ENCODE measurements at places on chromosomes 1 and 21.

DNA sequence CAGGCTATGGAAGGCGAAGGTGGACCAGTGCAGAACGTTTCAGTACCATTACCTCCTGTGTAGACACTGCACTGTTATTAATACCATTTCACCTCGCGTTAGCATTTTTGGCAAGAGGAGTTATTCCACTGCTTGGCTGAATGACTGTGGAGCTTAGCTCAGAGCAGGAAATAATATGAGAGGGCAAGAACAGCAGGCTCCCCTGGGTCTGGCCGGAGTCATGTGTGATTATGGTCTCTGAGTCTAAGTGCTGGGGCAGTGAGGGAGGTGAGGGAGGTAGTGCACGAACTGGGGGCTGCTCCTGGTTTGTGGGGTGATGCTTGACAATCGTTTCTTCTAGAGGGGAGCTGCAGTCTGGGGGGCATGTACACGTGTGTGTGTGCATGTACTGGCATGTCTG is 82.9 kb downstream of the MDM4 start:
- DNase-seq = no peak

- no peak for DNase-seq
Observed at GRCh38 chr1:240055936-240056335, 35.7 kb upstream of the FMN2 start.

- no peak for DNase-seq
Observed at GRCh38 chr1:215597961-215598360, 30.9 kb downstream of the KCTD3 start.

DNA sequence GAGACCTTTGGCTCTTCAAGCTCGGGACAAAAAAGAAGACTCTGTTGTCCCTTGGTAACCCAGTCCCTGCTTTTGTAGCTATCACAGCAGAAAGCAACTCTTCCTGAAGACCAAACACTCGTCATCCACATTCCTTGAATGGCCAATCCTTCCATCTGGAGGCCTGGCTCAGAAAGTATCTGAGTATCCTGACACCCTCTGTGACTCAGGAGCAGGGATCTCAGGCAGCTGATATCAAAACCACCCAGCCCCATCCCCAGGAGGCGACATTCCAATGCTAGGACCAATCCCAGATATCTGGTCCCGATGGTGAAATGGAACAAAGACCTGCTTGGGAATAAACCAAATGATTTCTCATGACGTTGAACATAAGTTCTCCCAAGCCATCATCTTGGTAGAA is 112.5 kb downstream of the TAS1R2 start:
- no peak for DNase-seq

DNA sequence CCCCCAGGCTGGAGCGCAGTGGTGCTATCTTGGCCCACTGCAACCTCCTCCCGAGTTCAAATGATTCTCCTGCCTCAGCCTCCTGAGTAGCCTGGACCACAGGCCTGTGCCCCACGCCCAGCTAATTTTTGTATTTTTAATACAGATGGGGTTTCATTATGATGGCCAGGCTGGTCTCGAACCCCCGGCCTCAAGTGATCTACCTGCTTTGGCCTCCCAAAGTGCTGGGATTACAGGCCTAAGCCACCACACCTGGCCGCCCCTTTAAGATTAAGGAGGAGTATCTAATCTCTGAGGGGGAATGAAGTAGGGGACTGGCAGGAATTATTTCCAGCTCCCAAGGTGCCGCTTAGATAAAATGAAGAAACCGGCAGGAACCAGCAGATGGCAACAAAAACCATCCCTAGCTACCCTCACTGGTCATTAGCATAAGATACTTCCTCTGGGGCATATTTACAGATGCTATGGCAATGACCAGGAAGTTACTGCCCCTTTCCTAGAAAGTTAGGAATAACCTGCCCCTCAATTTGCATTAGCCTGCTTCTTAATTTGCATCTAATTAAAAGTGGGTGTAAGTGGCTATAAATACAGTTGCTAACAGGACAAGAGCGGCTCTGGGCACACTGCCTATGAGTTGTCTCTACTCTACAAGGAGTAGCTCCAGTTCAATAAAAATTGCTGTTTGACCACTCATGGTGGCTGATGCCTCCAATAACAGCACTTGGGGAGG is 7.1 kb upstream of the NSUN4 start:
- no peak for DNase-seq

DNA sequence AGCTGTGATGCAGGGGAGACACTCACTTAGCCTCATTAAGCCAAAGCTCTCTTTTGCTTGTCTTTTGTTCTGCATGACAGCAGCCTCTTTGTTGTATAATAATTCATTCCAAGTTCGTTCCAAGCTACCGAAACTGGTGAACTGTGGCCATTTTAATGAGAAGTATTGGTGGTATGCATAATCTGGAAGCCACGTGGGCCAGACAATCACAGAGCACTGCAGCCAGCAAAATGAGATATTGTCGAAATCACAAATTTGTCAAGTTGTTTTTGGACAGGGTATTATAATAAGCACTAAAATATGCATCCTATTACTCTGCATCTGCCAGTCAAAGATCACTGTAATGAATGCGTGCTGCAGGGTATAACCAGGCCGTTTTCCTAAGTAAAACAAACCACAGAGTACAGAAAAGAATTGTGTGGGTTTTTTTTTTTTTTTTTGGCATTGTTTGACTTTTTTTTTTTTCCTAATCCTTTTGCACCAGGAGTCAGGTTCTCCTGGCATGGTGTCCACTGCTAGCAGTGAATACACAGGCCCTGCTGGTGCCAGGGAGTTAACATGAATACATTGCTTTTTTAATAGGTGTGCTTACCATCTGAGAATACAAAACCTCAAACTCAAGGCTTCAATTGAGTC is 423.9 kb downstream of the PTBP2 start:
- DNase-seq = no peak

Measured in activated naive CD4-positive, alpha-beta T cell treated with anti-CD3 and anti-CD28 coated beads, Interleukin-2, amount 50 U/mL, for 16 hours (primary cell).